ENCODE measurements at places on chromosomes 11 and 22. TPM values are rescaled to one million over a fixed set of nuclear protein-coding genes. Genes with fewer than 3 reads are reported as not detected.

CDC42EP1 gene
- total RNA-seq: 11.7 TPM

RCOR2 gene
- not detected for total RNA-seq

KRTAP5-9 gene
- total RNA-seq: 1.0 TPM

SLC7A4 gene
- 1.0 TPM for total RNA-seq

MS4A6E gene
- 2.1 TPM for total RNA-seq

SMIM38 gene
- total RNA-seq: 1.1 TPM

ZNF215 gene
- not detected for total RNA-seq

DNAJB7 gene
- total RNA-seq: not detected

PHF21B gene
- not detected for total RNA-seq

B4GALNT4 gene
- 0.22 TPM for total RNA-seq

BEST1 gene
- 14.3 TPM for total RNA-seq

TBX1 gene
- total RNA-seq: 6.2 TPM

SPA17 gene
- total RNA-seq: 0.94 TPM

C11orf16 gene
- total RNA-seq: not detected

SYVN1 gene
- total RNA-seq: 61.0 TPM

GUCY1A2 gene
- total RNA-seq: 9.5 TPM

SLN gene
- not detected for total RNA-seq

DERL3 gene
- 0.22 TPM for total RNA-seq

FUT4 gene
- 9.2 TPM for total RNA-seq

OR52K1 gene
- total RNA-seq: not detected

OR6A2 gene
- total RNA-seq: 0.22 TPM

POU2AF1 gene
- total RNA-seq: 2.1 TPM

CASP4 gene
- 119 TPM for total RNA-seq

KREMEN1 gene
- 7.8 TPM for total RNA-seq

CNGA4 gene
- total RNA-seq: not detected

CAT gene
- total RNA-seq: 429 TPM

TIRAP gene
- 7.7 TPM for total RNA-seq

C11orf98 gene
- 47.1 TPM for total RNA-seq

RTCB gene
- total RNA-seq: 59.2 TPM

ANO9 gene
- 0.44 TPM for total RNA-seq

SCN3B gene
- total RNA-seq: 0.17 TPM

ZNF280B gene
- total RNA-seq: 0.49 TPM

INS gene
- not detected for total RNA-seq

SYT12 gene
- total RNA-seq: 0.16 TPM

Measured in subcutaneous adipose tissue (tissue), 4 donors.